ENCODE measurements at places on chromosomes 7 and 10.

GRCh38 chr10:3048119-3049019 is 19.0 kb upstream of the PFKP start:
- no peak for DNase-seq

DNA sequence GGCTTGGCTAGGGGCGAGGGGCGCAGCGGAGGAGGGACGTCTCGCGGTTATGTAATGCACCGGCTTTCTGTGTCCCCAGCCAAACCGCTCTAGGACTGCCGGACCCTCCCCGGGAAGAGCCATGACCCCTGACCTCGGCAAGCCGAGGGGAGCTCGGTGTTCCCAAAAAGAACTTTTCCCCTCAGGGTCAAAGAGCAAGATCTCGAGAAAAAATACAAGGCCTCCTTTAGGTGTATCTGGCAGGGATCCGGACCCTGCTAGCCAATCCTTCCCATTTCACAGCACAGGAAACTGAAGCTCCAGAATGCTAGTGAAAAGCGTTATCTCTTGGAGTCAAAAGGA is 590 bp upstream of the SLC16A12 start:
- no peak for DNase-seq

- no peak for DNase-seq
Observed at GRCh38 chr7:129150199-129150996, 5.9 kb downstream of the TSPAN33 start.

- DNase-seq, result peak; percentile 53
Observed at GRCh38 chr10:17453373-17454091, 863 bp downstream of the ST8SIA6 start.

DNA sequence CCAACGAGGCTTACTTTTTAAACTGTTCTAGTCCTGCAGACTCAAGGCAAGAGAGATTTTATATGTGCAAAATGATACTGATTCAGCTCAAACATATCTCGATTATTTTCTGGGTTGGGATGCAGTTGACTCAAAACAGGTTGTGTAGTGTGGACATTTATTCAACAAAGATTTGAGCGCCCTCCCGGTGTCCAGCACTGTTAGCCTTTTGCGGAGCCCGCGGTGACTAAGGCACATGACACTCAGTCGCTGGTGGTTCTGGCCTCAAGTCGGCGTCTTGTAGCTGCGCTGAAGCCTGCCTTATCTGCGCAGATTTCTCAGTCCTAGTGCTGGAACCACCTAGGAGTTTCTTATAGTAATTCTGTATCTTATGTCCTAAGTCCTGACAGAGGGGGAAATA is 938 bp upstream of the CADPS2 start:
- DNase-seq, result peak; percentile 29

All from GM20000 (cell line).